Non-pigmented ciliary epithelial cell (primary cell): ENCODE measurements at places on chromosomes 6 and 20.

DNA sequence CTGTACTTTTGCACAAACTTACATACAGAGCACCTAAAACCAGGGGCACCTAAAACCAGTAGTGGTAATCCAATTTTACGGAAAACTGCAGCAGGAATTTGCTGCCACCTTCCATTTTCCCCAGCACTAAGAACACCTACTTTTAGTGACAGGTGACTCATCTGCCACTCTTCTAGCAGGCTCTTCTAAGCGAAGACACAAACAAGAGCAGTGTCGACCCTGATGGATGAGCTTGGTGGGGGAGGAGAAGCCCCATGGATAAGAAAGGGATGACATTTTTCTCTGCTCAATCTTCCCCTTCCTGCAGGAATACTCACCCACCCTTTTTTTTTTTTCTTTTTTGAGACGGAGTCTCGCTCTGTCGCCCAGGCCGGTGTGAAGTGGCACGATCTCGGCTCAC, 116.9 kb downstream of the GMPR start:
- no peak for DNase-seq

- no peak for DNase-seq
Observed at GRCh38 chr20:971346-971745, 30.8 kb downstream of the RSPO4 start.

GRCh38 chr20:41133709-41134361, 3.5 kb upstream of the PLCG1 start:
- DNase-seq = no peak

DNA sequence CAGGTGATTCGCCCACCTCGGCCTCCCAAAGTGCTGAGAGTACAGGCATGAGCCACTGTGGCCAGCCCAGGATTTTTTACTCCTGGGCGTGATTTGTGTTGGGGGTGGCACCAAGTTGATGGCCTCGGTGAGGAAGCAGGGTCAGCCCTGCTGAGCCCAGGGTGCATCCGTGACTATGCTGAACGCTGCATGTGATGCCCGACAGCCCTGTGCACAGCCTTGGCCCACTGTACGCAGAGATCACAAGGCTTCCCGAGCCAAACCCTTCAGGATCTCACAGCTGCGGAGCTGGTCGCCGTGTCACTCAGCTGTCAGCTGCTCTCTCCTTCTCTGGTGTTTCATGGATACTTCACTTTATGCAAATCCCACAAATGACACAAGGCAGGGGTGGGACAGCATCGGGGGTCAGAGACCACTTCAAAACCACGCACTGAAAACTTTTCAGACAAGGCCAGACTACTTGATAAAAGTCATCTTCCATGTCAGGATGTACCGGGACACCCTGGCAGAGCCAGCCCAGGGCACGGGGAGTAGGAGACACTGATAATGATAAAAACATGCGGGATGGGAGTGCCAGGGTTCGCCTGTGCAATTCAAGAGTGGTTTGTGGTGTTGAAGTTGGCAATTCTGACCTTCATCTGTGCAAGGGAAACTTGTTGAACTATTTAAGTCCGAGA, 31.2 kb upstream of the RPS6KA2 start:
- no peak for DNase-seq

DNA sequence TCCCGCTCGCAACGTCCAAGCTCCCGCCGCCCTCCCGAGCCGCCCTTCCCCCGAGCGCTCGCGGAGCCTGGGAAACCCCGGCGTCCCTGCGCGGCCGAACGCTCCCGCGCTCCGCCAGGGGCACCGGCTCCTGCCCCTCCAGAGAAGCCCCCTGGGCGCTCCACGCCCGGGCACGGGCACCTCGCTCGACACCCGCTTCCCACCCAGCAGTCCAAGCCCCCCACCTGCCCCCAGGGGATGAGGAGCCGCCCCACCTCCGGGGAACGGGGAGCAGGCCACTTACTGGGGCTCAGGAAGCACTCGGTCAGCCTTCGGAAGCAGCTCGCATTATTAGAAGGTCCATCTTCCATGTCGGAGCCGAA, 1.4 kb downstream of the PDE10A start:
- DNase-seq = no peak

GRCh38 chr20:37938181-37938750, 35.3 kb downstream of the VSTM2L start:
- DNase-seq = no peak

DNA sequence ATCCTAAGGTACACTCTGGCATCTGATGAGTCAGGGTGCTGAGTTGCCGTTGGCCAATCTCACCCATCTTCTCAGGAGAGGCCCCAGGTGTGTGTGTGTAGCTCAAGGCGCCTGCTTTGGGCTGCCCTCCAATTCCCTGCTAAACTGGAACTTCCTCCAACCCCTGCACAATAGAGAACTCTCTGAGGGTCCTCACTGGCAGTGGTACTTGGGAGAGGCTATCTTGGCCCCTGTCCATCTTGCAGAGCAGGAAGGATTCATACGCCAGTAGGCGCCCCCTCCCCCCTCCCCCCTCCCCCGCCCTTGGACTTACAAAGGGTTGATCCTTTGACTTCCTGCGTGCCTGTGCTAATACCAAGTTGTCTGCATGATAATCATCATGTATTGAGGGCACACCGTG, 173.6 kb downstream of the SASH1 start:
- no peak for DNase-seq

DNA sequence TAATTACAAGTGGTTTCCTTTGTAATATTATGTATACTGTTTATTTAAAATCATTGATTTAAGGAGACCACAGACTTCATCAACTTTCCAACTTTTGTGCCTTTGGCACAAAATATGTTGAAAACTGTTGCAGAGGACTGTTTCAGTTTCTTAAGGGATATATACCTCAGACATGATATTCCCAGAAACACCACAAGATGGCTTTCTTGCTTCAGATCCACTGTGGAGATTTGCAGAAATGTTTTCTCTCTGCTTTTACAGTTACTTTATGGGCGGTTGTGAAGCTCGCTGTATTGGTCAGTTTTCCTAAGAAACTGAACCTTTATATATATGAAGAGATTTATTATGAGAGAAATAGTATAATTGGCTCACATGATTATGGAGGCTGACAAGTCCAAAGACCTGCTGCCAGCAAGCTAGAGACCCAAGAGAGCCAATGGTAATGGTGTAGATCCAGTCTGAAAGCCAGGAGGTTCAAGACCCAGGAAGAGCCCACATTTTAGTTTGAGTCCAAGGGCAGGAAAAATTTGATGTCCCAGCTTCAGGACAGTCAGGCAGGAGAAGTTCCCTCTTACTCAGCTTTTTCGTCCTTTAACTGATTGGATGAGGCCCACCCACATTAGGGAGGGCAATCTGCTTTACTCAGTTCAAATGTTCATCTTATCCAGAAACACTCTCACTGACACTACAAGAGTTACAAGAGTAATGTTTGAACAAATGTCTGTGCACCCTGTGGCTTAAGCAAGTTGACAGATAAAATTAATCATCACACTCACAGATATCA, 12.8 kb downstream of the ME1 start:
- DNase-seq = peak; percentile 24

- no peak for DNase-seq
Observed at GRCh38 chr6:35280903-35281302, 16.7 kb upstream of the DEF6 start.

- DNase-seq = no peak
Observed at GRCh38 chr6:83911278-83911677, 51.8 kb downstream of the CYB5R4 start.

DNA sequence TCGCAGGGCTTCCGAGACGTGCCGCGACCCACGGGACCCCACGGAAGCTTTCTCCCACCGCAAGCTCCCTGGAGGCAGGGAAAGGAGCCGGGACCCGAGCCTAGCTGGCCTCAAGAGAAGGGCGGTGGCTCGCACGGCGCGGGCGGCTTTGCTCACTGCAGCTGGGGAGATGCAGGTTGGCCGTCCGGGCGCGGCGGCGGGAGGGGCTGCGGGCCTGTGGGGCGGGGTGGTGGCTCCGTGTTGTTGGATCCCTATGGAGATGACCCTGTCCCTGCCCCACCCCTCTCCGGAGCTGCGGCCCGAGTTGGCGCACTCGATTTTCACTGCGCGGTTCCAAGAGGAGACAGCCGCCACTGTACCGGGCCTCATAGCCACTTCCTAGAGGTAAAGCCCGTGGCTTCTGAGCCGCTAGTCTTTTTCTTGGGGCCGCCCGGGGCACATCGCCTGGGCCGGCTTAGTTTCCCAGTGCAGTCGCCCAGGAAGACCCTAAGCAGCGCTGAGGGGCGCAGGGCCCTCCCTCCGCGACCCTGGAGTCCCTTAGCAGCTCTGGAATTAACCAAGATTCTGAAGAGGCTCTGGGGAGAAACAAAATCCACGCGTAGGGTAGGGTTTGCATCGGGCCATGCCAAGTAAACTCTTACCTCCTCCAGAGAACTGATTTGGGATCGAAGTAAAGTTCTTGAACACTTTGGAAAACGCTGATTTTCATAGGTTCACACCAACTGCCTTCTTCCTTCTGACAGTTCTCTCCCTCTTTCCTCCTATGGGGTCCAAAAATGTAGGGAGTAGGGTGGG, at the start of gene ECT2L:
Gene ECT2L, plus strand, starts transcription at position 279 of the 795 bp plus-strand sequence. CDS start 17,188 bp downstream, outside the sequence.
- DNase-seq = no peak

GRCh38 chr6:142322504-142323198, 20.8 kb downstream of the ADGRG6 start:
- no peak for DNase-seq

GRCh38 chr6:156402227-156402626, 375.0 kb upstream of the ARID1B start:
- DNase-seq = no peak

- DNase-seq = no peak
Observed at GRCh38 chr6:159137676-159138075, 31.5 kb upstream of the FNDC1 start.

DNA sequence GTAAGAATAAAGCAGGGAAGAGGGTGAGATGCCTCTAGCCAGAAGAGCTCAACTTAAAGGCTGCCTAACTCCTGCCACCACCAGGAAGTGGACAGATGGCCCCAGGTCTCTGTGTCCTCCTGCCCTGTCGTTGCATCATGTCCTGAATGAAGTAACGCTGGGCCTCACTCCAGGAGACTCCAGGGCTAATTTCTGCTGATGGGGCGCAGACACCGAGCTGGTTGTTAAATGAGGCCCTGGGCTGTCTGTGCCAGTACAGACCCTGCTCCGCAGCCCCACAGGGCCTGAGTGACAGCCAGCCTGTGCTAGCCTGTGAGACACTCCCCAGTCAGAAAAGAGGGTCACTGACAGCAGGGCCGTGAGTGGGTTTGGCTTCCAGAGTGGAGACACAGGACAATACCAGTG, 6.5 kb downstream of the IP6K3 start:
- DNase-seq = no peak

DNA sequence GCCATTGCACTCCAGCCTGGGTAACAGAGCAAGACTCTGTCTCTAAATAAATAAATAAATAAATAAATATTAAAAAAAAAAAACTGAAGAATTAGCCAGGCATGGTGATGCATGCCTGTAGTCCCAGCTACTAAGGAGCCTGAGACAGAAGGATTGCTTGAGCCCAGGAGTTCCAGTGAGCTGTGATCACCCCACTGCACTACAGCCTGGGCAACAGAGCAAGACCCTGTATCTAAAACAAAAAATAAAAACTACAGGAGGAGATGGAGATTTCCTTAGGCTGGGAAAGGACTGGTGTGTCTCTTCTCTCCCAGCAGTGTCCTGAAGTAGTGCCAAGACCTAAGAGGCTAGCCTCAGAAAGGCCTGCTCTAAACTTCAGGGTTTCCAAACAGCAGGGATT, 8.1 kb upstream of the GTF3C6 start:
- DNase-seq = no peak

DNA sequence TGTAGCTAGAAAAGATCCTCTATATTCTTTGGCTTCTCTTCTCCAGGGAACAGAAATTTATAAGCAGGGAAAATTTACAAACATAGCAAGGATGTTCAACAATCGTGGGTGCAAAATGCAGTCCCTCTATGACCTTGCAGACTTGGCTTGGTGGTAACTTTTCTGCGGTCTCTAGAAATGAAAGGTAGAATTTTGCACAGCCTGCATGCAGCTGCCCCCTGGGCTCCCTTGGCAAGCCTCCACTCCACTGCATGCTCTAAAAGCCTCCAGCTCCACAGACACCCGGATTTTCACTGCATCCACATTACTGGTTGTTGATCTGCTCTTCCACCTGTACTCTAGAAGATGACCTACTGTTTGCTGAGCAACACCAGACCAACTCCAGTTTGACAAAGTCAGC, 236.5 kb upstream of the EYS start:
- DNase-seq = no peak

DNA sequence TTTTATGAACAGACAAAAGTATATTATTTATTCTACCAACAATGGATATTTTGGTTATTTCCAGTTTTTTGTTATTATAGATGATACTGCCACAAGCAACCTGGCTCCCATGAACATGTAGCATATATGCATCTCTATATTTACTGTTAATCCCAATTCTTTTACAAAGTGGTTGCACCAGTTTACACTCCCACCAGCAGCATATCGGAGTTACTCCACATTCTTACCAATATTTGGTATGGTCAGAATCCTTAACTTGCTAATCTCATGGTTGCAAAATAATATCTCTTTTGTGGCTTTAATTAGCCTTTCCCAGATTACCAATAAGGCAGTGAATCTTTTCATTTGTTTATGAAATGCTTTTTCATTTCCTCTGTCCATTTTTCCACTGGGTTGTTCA, 137.6 kb upstream of the CDYL start:
- DNase-seq = no peak

DNA sequence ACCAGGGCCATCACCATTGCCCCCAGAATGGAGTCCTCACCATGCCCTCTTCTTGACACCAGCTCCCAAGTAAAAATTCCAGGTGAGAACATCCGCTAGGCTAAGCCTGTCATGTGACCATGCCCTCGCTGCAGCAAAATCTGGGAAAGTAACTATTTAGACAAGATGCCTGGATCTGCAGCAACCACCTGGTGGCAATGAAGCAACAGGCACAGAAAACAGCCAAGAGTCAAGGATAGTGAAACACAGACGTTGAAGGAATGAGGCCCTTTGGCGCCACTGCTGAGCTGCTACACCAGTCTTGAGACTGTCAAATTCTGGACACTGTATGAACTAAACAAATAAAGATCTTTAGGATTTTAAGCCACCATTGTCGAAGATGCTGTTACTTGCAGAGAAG, 30.1 kb upstream of the TGM6 start:
- DNase-seq = no peak

DNA sequence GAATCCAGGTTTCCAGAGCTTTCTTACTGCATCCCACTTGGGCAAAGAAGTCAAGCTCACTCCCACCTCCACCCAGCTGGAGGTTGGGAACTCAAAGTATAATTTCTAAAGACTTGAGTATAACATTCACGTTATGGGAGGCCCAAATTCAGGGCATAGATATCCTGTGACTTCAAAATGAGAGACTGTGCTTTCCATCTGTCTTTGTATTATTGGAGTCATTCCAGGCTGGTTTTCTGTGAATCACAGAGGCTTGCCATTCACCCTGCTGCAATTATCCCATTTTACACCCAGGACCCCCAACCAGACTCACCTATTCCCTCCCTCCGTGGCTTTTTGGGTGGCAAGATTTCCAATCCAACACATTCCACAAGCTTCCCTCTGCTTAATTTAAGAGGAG, 19.3 kb upstream of the SRC start:
- DNase-seq = no peak
